ENCODE measurements at places on chromosomes 4 and X.

- DNase-seq, result no peak
Observed at GRCh38 chrX:10471418-10471817, 149.0 kb downstream of the MID1 start.

GRCh38 chr4:181971973-181972372 lies 271.2 kb upstream of the TENM3 start:
- no peak for DNase-seq

GRCh38 chrX:110142096-110142495 lies 139.2 kb downstream of the TMEM164 start:
- DNase-seq, result no peak

DNA sequence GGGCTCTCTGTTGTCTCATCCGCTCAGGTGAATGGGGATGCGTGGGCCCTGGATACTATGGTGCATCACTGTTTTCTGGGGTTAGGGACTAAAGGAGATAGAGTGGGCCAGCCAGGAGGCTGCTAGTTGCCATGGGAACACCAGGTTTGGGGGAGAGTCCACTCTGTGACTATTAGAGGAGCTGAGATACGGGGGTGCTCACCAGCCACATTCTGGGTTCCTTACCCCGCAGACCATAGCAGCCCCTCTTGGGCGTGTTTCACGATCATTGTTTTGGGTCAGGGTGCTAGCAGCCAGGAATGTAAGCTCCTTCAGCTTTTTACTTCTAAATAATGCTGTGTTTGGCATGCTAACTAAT lies 4.6 kb downstream of the EFNB1 start:
- no peak for DNase-seq

- no peak for DNase-seq
Observed at GRCh38 chr4:42083816-42084215, 68.6 kb downstream of the BEND4 start.

- DNase-seq, result no peak
Observed at GRCh38 chr4:118273642-118274041, 79.2 kb downstream of the PRSS12 start.

- DNase-seq, result no peak
Observed at GRCh38 chrX:103747163-103747562, 29.5 kb upstream of the PLP1 start.

DNA sequence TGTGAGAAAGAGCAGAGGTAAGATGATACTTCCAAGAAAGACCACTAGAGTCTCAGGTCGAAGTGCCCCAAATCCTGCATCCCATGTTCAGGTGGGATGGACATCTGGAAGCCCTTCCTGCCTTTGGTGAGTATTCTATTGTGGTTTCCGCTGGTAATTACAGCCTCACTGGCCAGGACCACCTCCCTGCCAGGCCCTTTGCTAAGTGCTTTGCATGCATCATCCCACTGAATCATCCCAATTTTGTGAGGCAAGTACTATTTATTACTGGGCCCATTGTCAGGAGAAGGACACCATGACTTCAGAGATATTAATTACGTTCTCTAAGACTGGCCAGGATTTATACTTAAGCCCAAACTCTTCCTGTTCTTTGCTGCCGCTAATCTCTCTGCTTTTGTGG lies 10.7 kb upstream of the PASD1 start:
- no peak for DNase-seq

DNA sequence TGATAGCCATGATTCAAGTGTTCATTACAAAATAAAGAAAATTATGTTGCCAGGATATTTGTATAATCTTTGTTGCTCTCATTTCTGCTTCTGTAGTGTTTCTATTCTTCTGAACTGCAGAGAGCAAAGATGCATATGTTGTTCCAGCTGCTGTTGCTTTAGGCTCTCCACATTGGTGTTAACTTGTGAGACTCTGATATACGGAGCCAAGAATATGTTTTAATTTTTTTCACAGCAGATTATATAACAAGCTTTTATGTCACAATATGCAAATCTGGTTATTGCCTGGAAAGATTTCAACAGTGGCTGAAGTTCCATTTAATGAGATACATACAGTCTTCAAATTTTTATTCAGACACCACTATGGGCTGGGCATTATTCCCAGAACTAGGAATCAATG lies 655.0 kb downstream of the GRXCR1 start:
- DNase-seq, result no peak

DNA sequence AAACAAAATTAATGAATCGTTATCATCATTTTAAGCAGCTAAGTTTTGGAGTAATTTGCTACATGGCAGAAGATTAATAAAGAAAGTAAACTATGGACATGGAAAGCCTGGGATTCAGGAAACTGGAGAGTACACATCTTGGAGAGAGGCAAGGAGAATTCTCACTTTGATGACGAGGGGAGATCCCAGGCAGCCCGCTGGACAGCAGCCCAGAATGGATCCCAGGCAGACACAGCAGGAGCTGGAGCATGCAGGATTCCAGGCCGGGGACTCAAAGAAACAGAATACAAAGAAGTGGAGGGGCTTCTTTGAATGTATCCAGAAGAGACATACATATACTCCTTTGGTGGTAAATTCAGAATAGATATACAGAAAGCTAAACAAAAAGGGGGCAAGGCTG lies 118.0 kb upstream of the ATP6AP2 start:
- no peak for DNase-seq

DNA sequence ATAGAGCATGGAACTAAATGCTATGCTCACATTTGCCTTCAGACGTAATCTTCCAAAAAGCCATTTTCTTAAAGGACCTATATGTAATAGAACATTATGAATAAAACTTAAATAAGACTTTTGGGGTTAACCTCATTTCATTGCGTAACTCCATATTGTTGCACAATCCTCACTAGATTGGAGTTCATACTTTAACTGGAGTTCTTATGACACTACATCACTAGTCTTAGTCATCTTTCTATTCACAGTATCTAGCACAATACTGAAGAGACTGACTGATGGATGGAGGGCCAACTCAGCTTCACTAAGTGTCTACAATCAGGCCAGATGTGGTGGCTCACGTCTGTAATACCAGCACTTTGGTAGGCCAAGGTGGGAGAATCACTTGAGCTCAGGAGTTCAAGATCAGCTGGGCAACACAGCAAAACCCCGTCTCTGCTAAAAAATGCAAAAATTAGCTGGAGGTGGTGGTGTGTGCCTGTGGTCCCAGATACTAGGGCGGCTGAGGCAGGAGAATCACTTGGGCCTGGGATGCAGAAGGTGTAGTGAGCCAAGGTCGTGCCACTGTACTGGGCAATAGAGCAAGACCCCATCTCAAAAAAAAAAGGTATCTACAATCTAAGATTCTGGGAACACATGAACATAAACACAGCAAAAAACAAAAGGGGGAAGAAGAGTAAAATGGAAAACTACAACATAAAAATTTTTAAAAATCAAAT lies 80.8 kb upstream of the MAB21L2 start:
- no peak for DNase-seq

DNA sequence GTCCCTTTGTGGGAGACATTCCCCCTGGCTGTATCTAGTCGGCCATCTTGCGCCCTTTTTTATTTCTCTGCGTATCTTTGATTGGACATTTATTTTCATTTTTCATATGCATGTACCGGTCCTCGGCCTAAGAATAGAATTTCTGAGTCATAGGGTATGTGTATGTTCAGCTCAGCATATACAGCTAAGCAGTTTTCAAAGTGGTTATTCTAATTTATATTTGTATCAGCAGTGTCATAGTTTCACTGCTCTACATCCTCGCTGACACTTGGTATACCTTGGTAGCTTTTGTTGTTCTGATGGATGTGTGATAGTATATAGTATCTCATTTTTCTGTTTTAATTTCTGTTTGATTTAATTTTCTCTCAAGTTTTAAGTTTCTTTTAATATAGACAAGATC lies 38.7 kb downstream of the BEX3 start:
- DNase-seq, result no peak

Data from stimulated activated CD8-positive, alpha-beta memory T cell treated with anti-CD3 and anti-CD28 coated beads, Interleukin-4, amount 100 ng/mL, for 1 hour (primary cell).